ENCODE measurements at places on chromosomes 11 and 22.
A peak's percentile ranks its signal among the peaks of the same experiment; 100 is the strongest.

GRCh38 chr11:117793583-117793982 is 3.4 kb downstream of the DSCAML1 start:
- no peak for DNase-seq

DNA sequence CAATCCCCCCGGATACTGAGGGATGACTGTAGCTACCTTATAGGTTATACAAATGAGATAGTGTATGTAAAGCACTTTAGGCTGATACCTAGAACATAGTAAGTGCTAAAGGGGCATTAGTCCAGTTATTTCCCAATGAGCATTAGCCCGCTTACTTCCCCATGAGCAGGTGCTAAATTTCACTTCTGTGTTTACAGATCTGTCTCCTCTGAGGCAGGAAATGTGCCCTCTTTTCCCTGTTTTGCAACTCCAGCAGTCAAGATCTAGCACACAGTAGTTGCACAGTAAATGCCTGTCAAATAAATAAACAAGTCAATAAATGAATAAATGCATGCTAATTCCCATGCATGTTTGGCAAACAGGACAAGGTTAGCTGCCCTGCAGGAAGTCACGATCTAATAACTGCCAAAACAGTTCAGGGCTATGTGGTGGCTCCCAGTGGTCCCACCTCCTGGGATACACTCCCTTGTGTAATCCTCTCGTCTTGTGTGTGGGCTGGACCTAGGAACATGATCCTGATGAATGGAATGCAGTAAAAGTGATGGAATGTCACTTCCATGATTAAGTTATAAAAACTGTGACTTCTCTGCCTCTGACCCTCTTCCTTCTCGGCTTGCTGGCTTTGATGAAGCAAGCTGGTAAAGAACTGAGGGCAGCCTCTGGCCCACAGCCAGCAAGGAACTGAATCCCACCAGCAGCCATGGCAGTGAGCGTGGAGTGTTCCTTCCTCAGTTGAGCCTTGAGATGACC is 459.0 kb downstream of the SOX6 start:
- no peak for DNase-seq

GRCh38 chr11:110124605-110125004 is 31.4 kb downstream of the ZC3H12C start:
- DNase-seq = no peak

- DNase-seq = peak; percentile 11
These were observed 39.8 kb upstream of the ATXN10 start for GRCh38 chr22:45631841-45632238.

DNA sequence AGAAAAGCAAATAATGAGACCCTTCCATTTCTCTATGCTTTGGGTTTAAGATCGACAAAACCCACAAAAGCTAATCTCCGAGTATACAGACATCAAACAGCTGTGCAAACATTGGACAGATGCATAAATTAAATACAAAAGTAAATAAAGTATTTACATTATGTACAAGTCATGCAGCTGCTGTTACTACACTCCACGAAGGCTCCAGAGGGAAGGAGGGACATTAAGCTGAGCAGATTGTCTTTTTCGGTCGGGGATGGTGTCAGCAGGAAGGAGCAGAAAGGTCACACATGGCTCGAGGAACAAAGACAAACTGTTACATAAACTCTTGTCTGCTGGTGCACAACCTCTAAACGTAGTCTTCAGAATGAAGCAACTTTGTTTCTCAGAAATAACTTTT is 88.8 kb upstream of the BARX2 start:
- no peak for DNase-seq

DNA sequence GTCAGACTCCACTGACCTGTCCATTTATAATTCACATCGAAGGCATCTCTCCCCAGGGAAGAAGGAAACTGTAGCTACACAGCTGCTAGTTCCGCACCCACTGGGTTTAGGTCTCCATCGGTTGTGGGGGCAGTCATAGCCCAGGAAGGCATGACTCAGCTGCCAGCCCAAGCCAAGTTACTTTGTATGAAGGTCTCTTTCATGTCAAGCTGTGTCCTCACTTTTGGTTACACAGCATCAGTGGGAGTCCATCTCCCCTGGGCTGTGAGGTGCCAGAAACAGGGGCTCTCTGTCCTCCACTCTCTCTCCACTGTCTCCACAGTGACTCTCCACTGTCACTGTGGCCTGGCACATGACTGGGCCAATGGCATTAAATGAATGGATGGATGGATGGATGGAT is 585.2 kb downstream of the BRD1 start:
- DNase-seq = no peak

- no peak for DNase-seq
These were observed 122.5 kb downstream of the WNT11 start for GRCh38 chr11:76083563-76084451.

GRCh38 chr11:68369756-68370155 is 57.4 kb downstream of the LRP5 start:
- DNase-seq = no peak

DNA sequence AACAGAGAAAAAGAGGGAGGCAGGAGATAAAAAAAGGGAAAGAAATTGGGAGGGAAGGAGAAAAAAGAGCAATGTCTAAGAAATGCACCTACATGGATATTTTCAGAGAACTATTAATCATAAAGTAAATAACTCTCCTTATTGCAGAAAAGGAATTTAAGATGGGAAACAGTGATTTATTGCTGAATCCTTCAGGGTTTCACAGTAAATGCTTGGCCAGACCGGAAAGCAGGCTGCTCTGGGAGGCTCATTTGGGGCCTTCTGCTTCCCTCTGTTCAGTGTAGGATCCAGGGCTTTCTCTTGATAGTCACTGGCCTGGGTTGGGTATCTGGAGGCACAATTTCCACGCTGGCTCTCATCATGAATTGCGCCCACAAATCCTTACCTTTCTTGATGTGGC is 324.3 kb upstream of the SORL1-AS1 start:
- DNase-seq = no peak

GRCh38 chr11:27012234-27012921 is 18.5 kb downstream of the FIBIN start:
- peak; percentile 53 for DNase-seq

DNA sequence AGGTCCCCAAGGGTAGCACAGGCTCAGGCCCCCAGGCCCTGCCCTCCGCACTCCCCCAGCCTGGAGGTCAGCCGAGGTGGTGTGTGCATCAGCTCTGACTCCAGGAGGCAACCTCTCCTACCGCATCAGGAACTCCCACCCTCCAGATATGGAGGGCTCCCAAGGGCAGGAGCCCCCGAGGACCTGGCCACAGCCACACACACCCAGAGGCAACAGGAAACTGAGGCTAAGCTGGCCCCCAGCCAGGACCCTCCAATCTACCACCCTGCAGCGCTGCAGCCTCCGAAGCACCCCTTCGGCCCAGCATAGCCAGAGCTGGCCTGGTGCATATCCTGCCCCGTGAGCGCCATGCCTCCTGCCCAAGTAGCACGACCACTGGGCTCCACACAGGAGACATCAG is 104.0 kb downstream of the MED15 start:
- no peak for DNase-seq

DNA sequence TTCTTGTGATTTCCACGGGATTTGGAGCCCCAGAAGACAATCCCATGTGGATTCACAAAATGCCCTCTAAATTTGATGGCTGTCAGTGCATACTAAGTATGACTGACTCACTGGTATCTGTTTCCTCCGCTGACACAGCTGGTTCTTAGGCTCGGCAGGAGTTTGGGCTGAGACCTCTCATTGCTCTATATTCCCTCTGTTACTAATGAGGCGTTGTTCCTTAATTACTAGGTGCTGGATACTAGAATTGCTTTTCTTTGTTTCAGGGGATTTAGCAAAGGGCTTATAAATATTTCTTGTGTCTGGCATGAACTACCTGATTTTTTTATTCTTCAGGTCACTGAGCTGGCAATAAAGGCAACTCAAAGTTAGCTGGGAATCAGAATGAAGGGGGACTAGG is 53.2 kb upstream of the EHF start:
- no peak for DNase-seq

DNA sequence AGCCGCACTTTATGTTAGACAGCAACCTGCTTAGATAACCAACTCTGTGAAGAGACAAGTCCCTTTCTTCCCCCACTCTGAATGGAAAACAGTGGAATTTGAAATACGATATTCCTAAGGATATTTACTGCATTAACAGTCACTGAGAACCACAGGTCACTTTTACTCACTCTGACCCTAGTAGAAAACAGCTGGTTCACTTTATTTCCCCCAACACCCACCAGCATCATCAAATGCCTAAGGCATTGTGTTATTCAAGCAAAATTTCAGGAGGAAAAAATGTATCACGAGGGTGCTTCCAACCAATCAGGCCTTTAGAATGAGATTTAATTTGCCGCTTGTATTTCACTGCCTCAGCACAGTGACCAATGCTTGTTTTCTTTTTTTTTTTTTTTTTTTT is 1134.1 kb upstream of the CCDC90B start:
- DNase-seq = no peak

- DNase-seq = no peak
These were observed 36.9 kb downstream of the EIF3F start for GRCh38 chr11:8023831-8024555.

- DNase-seq = no peak
These were observed 6.5 kb downstream of the IGLL5 start for GRCh38 chr22:22893891-22894739.

- DNase-seq = no peak
These were observed 60.0 kb upstream of the MYEOV start for GRCh38 chr11:69233744-69234570.

DNA sequence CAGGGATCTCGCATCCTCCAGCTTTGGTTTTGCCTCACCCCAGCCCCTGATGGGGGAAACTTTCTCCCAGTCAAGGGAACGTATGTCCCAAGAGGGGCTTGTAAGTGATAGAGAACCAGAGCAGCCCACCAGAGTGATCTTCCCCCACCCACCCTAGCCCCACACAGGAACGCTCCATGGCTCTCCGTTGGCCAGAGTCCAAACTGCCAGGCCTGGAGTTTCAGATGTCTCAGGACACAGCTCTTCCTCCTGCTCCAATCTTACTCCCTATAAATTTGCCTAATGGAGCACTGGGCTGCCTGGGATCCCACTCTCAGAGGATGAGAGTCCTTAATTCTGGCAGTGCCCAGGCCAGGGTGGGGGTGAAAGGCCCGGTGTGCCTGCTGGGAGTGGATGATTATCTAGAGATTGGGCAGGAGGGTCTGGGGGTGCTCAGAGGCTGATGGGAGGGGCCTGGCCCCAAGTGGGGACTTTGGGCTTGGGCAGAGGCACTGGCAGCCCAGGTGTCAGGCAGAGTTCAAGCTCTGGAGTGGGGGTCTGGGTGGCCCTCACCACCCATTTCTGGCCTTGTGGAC is 79.9 kb downstream of the WNT7B start:
- DNase-seq = no peak

- no peak for DNase-seq
These were observed 156.4 kb downstream of the SWAP70 start for GRCh38 chr11:9820260-9820659.

- DNase-seq = no peak
These were observed 66.8 kb downstream of the THAP12 start for GRCh38 chr11:76313913-76314740.

DNA sequence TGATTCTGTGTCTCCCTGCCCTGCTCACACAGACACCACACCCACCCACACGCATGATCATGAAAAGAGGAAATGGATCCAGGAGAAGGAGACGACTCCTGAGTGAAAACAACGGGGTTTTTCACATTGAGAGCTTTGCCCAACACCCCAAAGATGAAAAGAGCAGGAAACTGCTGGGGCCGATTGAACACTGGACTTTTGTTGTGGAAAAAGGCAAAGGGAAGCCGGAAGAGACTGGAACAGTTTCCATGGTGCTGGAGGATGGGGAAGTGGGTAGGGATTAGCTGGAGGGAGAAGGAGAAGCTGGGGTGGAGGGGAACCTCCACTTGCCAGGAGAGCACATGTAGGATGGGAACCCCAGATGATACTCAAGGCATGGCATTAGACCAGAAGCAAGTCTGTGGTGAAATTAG is 5.2 kb upstream of the SLC43A3 start:
- DNase-seq = no peak

DNA sequence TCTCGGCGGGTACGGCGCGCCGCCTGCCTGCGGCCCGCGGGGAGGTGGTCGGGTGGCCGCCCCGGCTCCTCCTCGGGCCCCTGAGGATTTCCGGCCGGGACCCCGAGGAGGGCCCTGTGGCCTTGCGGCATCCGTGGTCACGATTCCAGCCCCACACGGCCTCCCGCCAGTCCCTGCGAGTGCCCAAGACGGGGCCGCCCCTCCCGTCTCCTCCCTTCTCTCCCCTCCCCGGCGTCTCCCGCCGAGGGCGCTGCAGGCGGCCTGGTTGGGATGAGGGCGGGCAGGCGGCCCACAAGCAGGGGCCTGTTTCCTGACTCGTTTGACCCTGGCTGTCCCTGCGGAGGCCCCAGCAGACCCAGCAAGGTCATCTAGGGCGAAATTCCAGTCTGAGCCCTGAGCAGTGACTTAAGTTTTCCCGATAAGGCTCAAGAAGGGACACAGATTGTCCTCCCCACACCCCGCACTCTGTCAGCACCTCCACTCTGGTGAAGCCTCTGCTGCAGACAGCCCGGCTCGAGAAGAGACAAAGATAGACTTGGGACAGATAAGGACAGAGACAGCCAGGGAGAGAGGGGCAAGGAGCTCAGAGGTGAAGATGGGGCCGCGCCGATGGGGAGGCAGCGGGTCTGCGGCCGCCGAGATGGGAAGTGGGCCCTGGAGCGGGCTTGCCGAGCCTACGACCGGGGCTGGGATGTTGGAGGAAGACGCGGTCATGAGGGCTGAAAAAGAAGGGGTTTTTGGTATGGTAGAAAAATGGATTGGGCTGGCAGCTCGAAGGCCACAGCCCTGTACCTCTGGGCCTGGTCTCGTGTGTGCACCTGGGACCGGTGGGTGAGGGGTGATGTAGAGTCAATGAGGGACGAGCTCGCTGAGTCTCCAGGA is 95.0 kb downstream of the SWAP70 start:
- DNase-seq = peak; percentile 92

- no peak for DNase-seq
These were observed 23.9 kb upstream of the RBFOX2 start for GRCh38 chr22:36052505-36052941.

DNA sequence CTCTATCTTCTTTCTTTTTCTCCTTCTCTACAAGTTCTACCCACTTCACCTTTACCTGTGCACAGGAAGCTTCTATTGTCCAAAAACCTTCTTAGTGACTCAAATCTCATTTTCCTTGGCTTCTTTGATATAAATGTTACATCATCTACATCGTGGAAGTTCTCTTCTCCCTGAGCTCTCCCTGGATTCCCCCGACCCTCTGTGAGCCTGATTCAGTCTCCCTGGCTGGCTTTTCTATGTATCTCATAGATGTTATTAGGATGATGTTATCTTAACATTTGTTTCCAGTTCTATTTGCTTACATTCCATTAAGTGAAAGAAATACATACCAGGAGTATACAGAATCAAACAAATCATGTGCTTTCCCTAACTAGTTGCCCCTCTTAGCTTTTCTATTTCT is 235.8 kb upstream of the PITPNB start:
- no peak for DNase-seq

DNA sequence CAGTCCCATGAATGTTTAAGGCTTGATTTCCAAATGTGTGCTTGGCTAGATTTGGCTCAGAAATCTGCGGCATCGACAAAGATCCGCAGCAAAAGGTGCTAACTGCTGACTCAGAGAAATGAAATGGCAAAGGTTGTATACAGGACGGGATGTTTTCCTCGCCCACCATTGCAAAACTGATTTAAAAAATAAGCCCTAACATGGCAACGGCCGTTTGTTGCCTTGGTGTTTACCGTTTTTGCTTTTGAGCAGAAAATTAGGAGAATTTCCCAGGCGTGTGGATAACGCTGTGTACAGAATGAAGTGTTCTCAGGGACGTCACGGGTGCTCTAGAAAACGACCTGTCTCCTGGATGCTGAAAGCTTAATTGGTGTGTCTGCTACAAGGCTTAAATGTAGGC is 70.2 kb downstream of the ARHGAP8 start:
- no peak for DNase-seq

GRCh38 chr11:125517116-125517770 is 21.2 kb upstream of the FEZ1 start:
- no peak for DNase-seq
